Sigmoid colon (tissue), 7 donors: ENCODE measurements at places on chromosomes 3 and 15. TPM values are rescaled to one million over a fixed set of nuclear protein-coding genes. Genes with fewer than 3 reads are reported as not detected.

GRCh38 chr3:136018876-136019275 lies 53.3 kb downstream of the PPP2R3A start:
- H3K4me1 ChIP-seq: no peaks in the 10 kb centered on the region
- no peaks in the 10 kb centered on the region for H3K27me3 ChIP-seq
- no peak overlapping the region for H3K27ac ChIP-seq
- no peak overlapping the region for H3K4me3 ChIP-seq

GRCh38 chr15:74655424-74655823 lies 39.8 kb downstream of the CLK3 start:
- H3K36me3 ChIP-seq: no peaks in the 10 kb centered on the region
- no peak overlapping the region for H3K27ac ChIP-seq
- H3K27me3 ChIP-seq: no peaks in the 10 kb centered on the region
- no peak for DNase-seq
- H3K4me3 ChIP-seq: no peak overlapping the region

DNA sequence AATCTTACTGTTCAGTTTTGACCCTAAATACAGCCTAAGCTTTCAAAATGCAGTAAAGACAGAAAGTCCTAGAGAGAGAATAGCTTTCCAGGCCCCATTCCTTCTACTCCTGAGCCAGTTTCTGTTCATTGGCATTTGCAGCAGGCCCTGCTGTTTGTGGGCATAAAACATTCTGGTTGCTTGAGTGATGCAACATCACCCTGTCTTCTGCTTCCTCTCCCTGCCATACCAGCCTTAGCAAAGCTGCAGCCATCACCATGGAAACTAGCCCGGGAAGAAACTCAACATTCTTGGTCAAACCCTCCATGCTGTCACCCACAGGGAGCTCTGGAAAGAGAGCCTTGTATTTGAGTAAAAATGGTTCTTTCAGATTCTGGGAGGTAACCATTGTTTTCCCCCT lies 325.7 kb downstream of the MAGI1 start:
- no peaks in the 10 kb centered on the region for H3K27me3 ChIP-seq
- peak; percentile 63 for DNase-seq
- H3K27ac ChIP-seq: no peak overlapping the region
- no peaks in the 10 kb centered on the region for H3K4me1 ChIP-seq
- no peak overlapping the region for H3K4me3 ChIP-seq
- no peaks in the 10 kb centered on the region for H3K36me3 ChIP-seq

Gene SLC9C1
- total RNA-seq: not detected

GRCh38 chr3:182989566-182989965 lies 9.2 kb upstream of the DCUN1D1 start:
- H3K27me3 ChIP-seq: no peaks in the 10 kb centered on the region
- no peak for DNase-seq
- H3K36me3 ChIP-seq: no peaks in the 10 kb centered on the region
- H3K27ac ChIP-seq: no peak overlapping the region

Gene NEK10
- 16.6 TPM for total RNA-seq

GRCh38 chr15:36881516-36881915 lies 218.8 kb downstream of the MEIS2 start:
- DNase-seq: no peak
- H3K4me3 ChIP-seq: no peak overlapping the region
- H3K27me3 ChIP-seq: no peaks in the 10 kb centered on the region
- H3K36me3 ChIP-seq: no peaks in the 10 kb centered on the region
- peaks cover 20% of the 10 kb centered on the region for H3K4me1 ChIP-seq
- H3K27ac ChIP-seq: no peak overlapping the region
